DMS153 (cell line): ENCODE measurements at places on chromosomes 6 and 20.

DNA sequence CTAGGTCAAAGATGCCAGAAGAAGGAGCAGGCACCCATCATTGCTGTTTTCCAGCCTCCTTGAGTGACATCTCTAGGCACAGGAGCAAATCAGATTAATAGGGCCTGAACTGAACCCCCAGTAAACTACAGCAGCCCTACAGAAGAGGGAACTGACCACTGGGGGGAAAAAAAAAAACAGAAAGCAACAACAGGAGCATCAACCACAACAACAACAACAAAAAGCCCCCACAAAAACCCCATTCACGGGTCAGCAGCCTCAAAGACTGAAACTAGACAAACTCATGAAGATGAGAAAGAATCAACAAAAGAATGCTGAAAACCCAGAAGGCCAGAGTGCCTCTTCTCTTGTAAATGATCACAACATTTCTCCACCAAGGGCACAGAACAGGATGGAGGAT lies 537.4 kb upstream of the BTBD3 start:
- no peak for DNase-seq

DNA sequence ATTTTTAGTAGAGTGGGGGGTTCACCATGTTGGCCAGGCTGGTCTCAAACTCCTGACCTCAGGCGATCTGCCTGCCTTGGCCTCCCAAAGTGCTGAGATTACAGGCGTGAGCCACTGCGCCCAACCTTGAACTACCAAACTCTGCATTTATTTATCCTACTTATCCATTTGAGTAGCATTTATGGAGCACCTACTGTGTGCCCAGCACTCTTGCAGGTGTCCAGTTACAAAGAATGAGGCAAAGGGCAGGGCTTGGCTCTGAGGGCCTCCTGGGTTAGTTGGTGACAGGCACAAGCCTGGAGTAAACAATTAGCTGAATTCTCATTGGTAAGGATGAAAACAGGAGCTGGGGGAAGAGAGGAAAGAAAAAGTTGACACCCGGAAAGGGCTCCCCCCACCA lies 93.4 kb upstream of the FOXP4 start:
- DNase-seq = no peak

GRCh38 chr6:86715676-86716075 lies 221.7 kb upstream of the HTR1E start:
- no peak for DNase-seq

GRCh38 chr20:48624315-48625020 lies 203.3 kb downstream of the PREX1 start:
- DNase-seq = no peak

- no peak for DNase-seq
These were observed 69.5 kb upstream of the SULF2 start for GRCh38 chr20:47854687-47855212.

DNA sequence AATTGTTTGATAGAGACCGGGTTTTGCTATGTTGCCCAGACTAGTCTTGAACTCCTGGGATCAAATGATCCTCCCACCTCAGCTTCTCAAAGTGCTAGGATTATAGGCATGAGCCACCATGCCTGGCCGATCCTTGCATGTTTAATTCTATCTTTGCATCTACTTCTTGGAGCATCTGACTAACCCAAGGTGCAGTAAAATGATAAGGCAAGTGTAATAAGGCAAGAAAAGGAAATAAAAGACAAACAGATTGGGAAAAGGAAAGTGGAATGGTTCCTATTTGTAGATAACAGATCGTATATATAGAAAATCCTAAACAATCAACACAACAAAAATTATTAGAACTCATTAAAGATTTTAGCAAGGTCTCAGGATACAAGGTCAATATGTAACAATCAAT lies 36.8 kb upstream of the SNX9 start:
- no peak for DNase-seq

DNA sequence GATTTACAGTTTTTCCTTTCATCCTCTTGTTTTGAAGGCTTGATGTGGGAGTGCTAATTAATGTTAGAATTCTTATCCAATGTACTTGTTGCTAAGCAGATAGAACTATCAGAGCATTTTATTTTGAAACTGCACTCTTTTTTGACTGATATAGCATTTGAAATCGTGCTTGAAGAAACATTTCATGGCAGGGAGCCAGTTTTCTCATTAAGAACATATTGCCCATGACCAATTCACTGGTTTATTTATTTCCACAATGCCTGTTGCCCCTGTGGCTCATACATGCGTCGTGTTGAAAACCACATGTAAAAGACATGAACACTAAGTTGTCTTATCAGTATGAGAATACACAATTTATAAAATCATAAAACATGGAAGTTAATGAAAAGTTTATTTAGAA lies 479.7 kb upstream of the FLRT3 start:
- DNase-seq = no peak

GRCh38 chr20:59984541-59984940 lies 26.3 kb downstream of the CDH26 start:
- DNase-seq = no peak

GRCh38 chr20:2136275-2136674 lies 34.6 kb downstream of the STK35 start:
- DNase-seq = no peak

DNA sequence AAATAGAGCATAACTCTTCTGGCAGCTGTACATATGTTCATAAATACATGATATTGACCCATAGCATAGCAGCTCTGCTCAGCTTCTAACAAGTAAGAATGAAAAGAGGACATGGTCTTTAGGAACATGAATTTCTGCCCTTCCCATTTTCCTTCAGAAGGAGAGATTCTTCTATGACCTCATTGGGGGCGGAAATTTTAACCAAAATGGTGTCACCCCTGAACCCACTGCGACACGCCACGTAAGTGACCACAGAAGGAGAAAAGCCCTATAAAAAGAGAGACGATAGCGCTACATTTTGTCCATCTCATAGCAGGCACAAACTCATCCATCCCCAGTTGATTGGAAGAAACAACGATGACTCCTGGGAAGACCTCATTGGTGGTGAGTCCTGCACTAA lies at the start of gene IL17A:
Gene IL17A, plus strand, starts transcription at position 301 of the 400 bp plus-strand sequence. Its CDS starts 57 bp downstream, at position 358.
- no peak for DNase-seq

DNA sequence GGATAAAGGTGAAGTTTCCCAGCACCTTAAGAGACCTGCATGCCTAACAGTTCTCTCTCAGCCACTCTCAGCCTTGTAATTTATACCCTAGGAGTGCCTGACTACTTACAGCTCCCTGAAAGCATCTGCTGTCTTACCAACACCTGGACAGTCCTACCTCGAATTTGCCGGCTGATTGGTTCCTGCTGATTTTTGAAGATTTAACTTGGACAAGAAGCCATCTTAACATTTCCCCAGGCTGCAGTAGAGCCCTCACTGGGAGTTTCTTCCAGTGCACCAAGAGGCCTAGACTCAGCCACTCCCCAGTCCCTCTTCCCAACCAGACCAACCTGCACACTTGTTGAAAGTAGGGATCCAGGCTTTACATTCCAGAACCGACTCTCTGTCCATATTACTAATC lies 174.5 kb downstream of the LINC00237 start:
- no peak for DNase-seq

DNA sequence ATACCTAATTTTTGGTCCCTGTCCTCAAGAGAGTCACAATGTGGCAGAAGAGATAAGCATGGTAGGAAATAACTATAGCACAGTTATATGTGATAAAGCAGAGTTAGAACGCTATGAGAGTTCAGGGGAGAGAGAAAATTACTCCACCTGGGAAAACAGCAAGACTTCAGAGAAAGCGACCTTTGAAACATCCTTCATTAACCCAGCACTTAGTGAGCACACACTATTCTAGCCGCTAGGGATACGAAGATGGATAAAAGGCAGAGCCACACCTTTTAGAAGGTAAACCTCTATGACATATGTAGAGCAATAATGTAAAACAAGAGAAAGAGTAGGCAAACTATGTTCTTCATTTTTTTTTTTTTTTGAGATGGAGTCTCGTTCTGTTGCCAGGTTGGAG lies 264.3 kb downstream of the PTPRK start:
- no peak for DNase-seq

DNA sequence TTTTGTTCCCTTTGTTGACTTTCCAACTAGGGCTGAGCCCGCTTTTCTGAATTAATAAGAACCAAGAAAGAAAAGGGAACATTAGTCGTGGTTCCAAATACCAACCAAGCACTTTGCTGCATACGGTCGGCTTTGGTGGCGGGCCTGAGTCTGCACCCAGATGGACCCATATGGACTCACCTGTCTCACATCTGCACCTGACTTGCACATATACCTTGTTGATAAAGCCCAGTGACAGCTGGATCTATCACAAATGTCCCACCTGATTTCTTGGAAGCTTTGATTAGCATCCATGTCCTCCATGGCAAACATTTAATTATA lies 39.0 kb downstream of the TPD52L1 start:
- DNase-seq = no peak

DNA sequence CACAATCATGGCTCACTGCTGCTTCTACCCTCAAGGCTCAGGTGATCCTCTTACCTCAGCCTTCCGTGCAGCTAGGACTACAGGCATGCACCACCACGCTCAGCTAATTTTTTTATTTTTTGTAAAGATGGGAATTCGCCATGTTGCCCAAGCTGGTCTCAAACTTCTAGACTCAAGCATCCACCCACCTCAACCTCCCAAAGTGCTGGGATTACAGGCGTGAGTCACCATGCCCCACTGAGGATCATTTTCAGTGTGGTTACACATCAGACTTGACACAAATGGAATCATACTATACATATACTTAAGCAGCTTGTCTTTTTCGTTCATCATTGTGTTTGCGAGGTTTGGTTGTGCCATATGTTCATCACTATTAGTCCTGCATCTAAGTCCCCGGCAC lies 26.6 kb downstream of the ZC3H12D start:
- DNase-seq = no peak

- no peak for DNase-seq
These were observed 89.4 kb downstream of the PDE10A start for GRCh38 chr6:165573671-165574070.
